NCI-H774 (cell line): ENCODE measurements at places on chromosomes 13 and 19.
A peak's percentile ranks its signal among the peaks of the same experiment; 100 is the strongest.

DNA sequence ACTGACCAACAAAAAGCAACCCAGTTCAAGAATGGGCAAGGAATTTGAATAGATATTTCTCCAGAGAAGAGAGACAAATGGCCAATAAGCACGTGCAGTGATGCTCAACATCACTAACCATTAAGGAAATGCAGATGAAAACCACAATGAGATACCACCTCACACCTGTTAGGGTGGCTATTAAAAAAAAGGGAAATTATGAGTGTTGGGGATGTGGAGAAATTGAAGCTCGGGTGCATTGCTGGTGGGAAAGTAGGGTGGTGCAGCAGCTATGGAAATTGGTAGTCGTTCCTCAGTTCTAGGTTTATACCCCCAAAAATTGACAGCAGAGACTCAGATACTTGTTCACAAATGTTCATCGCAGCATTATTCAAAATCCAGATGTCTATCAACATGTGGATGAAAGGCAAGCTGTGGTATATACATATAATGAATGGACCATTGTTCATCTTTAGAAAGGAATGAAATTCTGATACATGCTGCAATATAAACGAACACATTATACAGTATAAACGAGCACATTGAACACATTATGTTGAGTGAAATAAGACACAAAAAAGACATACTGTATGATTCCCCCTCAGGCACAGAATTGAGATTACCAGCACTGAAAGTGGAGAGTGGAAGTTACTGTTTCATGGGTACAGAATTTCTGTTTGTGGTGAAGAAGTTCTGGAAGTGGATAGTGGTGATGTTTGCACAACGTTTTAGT lies 927 bp downstream of the CHAMP1 start:
- DNase-seq: no peak

DNA sequence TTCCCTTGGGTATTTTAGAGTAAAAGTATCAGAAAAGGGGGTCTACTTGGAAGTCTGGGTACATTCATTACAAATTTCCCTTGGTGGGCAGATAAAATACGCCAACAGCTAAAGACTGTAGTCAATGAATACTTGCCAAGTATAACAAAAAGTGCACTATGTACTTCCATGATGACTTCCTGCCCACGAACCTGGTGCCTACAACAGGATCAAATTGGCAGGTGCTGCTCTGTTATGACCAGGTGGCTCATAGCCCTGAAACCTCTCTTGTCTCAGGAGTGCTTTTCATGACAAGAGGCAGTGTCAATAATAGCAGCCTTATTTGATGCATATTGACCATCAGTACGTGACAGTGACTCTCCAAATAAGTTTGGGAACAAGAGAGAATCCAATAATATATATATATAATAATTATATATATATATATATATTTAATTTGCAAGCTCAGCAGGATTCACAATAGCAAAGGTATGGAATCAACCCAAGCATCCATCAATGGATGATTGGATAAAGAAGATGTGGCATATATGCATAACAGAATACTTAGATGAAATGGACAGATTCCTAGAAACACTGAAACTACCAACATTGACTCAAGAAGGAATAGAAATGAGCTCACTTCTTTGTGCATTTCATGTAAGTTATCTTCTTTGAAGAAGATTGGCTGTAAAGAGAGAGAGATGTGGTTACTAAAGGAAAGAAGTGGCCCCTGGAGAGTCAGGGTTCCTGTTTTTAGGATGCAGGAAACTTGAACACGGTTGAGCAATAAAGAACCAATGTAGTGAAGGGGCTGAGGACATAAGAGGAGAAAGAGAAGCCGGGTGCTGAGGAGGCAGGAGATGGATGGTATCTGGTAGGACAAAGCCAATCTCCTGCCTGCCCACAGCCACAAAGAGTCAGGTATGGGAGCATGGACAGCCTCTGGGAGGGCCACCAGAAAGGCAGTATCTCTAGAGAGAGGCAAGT lies 52.0 kb upstream of the GTF2F2 start:
- peak; percentile 74 for DNase-seq

- no peak for DNase-seq
These were observed 507.4 kb upstream of the KLF12 start for GRCh38 chr13:74641586-74641985.

GRCh38 chr19:7238051-7238450 lies 56.2 kb downstream of the INSR start:
- DNase-seq: no peak

DNA sequence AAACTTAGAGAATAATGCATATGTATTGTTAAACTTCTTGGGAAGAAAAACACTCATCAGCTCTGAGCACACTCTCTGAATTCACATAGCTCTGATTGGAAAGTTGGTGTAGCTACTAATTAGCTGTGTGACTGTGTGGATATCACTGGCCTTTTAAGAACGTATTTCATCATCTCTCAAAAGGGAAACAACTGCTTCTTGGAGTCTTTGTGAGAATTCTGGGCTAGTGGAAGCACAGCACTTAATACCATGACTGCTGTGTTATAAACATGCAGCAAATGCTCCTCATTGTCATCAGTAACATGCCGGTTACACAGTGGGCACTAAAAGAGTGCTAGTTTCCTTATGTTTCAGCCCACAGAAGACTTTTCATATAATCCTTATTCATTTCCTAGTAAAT lies 220.9 kb upstream of the CSNK1A1L start:
- no peak for DNase-seq

GRCh38 chr13:113730258-113730691 lies 28.8 kb upstream of the TMEM255B start:
- DNase-seq: no peak

DNA sequence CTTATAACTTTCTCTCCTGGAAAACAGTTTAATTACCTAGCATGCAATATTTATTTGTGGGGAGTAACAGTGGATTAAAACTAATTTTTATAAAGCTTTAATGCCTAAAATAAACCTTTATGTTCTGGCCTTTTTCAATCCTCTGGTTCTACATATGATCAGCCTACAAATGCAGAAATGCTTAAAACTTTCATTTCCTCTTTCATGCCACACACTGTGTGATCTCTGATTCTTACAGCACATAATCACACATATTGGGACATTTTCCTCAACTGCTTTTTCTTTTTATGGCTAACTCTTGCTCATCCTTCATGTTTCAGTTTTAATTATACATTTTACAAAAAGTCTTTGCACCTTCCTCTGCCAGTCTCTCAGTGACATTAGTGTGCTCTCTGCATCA lies 910.8 kb upstream of the SLITRK6 start:
- DNase-seq: no peak

GRCh38 chr19:9009935-9010651 lies at the start of gene MUC16:
Gene MUC16, minus strand, starts transcription at chr19:9010409.
- DNase-seq: no peak

DNA sequence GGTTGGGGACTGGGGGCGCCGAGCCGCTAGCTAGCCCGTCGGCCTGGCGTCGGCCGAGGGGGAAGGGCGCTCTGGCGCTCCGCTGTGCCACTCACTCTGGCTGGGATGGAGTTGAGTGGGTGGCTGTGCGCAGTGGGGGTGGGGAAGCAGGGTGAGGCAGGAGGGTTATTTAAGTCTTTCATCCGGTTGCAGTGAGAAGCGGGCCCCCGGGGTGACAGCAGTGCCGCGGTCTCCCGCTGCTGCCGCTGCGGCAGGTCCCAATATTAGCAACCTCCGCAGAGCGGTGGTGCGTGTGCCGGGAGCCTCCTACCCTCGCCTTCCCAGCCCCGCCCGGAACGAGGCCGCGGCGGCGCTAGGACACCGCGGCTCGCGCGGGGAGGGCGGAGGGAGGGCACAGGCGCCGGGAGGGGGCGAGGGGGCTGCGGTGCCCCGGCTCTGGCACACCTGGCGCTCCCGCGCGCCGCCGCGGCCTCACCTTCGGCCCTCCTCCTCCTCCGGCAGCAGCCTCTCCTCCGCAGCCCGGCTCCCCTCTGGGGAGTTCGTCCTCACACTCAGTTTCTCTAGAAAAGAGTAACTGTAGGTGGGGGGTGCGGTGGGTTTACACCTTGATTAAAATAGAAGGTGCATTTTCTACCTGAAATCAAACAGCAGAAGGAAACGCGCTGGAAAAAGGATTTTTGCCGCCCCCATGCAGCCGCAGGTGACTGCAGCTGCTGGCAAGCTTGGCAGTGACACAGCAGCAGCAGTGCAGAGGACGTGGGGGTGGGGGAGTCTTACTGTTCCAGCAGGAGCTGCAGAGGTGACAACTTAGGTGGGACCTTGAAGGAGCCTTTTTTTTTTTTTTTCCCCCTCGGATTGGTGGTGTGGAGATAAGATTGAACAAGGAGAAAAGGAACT lies 4.5 kb downstream of the FGF9 start:
- peak; percentile 31 for DNase-seq

DNA sequence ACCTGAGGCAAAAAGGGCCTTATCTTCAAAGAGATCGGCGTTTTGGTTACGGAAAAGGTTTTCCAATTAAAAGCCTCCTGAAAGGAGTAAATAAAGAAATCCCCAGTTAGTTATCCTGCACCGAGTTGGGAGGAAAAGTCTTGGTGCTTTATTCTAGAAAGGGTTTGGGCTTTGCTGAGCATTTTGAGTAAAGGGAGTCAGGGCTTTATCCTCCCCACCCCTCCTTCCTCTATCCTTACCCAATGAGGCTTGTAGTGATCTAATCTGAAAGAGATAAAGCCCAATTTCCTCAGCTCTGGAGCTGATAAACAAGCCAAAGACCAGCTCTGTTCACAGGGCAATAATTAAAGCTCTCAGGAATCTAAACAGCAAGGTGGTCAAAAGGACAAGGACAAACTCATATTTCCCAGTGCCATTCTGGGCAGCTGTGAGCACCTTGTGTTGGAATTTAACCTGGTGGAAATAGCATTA lies 188.9 kb upstream of the TSC22D1 start:
- no peak for DNase-seq

DNA sequence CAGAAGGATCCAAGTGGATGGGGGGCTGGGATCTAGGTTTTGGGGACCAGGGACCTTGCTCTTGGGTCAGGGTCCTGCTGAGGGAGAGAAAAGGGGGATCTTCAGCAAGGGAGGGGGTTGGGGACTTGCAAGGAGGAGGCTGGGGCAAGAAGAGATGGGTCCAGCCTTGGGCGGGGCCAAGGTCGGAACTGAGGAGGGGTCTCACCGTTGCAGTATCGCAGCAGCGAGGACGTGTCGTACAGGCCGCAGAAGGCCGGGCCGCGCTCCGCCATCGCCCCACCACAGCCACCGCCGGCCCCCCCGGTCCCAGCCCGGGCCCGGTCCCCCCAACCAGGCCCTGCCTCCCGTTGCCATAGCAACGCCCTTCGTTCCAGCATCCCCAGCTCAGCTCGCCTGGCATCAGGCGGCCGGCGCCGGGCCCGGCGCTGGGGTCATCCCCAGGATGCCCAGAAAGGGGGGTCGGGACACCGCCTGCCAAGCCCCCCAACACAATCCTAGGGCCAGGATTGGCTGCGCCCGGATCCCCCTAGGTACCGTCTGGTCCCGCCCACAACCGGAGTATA lies 6.0 kb upstream of the EML2 start:
- no peak for DNase-seq

DNA sequence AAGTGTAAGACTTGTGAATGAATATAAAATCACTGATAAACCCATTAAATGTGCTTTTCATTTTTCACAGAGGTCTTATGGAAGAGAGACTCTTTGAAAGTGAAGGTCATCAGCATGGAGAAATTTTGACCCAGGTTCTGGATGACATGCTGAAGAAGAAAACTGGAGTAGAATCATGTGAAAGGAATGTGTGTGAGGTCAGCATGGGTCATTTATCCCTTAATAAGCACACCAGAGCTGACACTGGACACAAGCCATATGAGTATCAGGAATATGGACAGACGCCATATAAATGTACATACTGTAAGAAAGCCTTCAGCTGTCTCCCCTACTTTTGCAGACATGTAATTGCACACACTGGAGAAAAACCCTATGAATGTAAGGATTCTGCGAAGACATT lies 29.0 kb downstream of the ZNF20 start:
- DNase-seq: no peak

DNA sequence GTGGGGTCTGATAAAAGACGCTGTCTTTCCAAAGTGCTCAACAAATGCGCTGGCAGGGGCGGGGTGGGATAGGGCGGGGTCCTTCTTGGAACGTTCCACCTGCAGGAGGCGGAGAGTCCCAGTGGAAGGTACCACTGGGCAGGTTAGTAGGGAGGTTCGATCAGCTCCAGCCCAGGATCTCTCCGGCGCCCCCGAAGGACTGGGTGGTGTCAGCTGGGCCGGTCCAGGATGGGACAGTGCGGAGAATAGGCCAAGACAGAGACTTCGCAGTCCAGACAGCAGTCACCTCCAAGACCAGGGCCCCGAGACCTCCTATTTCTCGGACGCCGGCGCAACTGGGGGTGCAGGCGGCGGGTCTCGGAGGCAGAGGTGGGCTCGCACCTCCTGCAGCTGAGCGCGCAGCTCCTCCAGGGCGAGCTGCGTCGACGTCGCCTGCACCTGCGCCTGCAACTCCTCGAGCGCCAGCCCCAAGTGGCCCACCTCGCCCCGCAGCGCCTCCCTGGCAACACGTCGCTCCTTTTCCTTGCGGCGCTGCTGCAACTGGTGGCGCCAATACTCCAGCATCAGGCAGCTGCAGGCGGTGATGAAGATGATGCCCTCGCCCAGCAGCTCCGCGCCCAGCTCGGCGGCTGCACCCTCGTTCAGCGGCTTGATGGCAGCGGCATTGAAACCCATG lies 21.6 kb downstream of the VASP start:
- peak; percentile 33 for DNase-seq
